Cardiac atrium fibroblast (primary cell): ENCODE measurements at places on chromosomes 13 and 19. TPM values are rescaled to one million over a fixed set of nuclear protein-coding genes. Genes with fewer than 3 reads are reported as not detected.

The FRY gene
- 1.5 and 6.1 TPM in 2 replicates for total RNA-seq

The ZNF865 gene
- total RNA-seq, result 2.9 and 5.8 TPM in 2 replicates

The KISS1R gene
- not detected in 2 replicates for total RNA-seq

The CSNK1G2 gene
- 50.4 and 68.5 TPM in 2 replicates for total RNA-seq

The TMEM238 gene
- not detected in 2 replicates for total RNA-seq

The ADGRE3 gene
- total RNA-seq, result not detected in 2 replicates

The PRTN3 gene
- 0.16 TPM in 1 of 2 replicates, not detected in the other for total RNA-seq

The KANK3 gene
- total RNA-seq, result 0.81 and 1.1 TPM in 2 replicates

The CGB8 gene
- total RNA-seq, result not detected in 2 replicates

The SIAH3 gene
- total RNA-seq, result not detected in 2 replicates

The TDRD12 gene
- 0.18 TPM in 1 of 2 replicates, not detected in the other for total RNA-seq

The ZNF490 gene
- 4.7 and 7.1 TPM in 2 replicates for total RNA-seq

The XRCC1 gene
- total RNA-seq, result 14.7 and 21.8 TPM in 2 replicates

The KLK15 gene
- total RNA-seq, result not detected in 2 replicates

The TBXA2R gene
- 1.3 and 4.2 TPM in 2 replicates for total RNA-seq

The SCEL gene
- not detected in 2 replicates for total RNA-seq

The LRRC25 gene
- total RNA-seq, result not detected in 2 replicates

The NCR1 gene
- total RNA-seq, result not detected in 2 replicates

The POLR1G gene
- total RNA-seq, result 5.0 and 8.1 TPM in 2 replicates

The SYNGR4 gene
- total RNA-seq, result not detected in 2 replicates

The ZNF177 gene
- total RNA-seq, result 1.1 and 1.8 TPM in 2 replicates

The USPL1 gene
- total RNA-seq, result 13.2 and 23.5 TPM in 2 replicates

The RBM26 gene
- total RNA-seq, result 15.2 and 17.8 TPM in 2 replicates

The RFPL4A gene
- total RNA-seq, result not detected in 2 replicates

The ZNF708 gene
- total RNA-seq, result 2.3 and 3.9 TPM in 2 replicates

The ZDHHC20 gene
- 50.5 and 71.9 TPM in 2 replicates for total RNA-seq

The ZNF560 gene
- total RNA-seq, result under 0.01 and 2.8 TPM in 2 replicates

The LRRC63 gene
- not detected in 2 replicates for total RNA-seq

The CEACAM8 gene
- not detected in 2 replicates for total RNA-seq

The ZNF540 gene
- total RNA-seq, result 0.16 and 0.18 TPM in 2 replicates

The ZNF787 gene
- 10.7 and 16.2 TPM in 2 replicates for total RNA-seq

The FUT6 gene
- total RNA-seq, result not detected in 2 replicates

The RPS5 gene
- total RNA-seq, result 2,709 and 3,064 TPM in 2 replicates

The CGB2 gene
- not detected in 2 replicates for total RNA-seq

The MUC16 gene
- not detected in 2 replicates for total RNA-seq

The DLEU7 gene
- total RNA-seq, result not detected in 2 replicates

The PLIN5 gene
- total RNA-seq, result 1.3 TPM in 2 replicates

The WASF3 gene
- 13.4 and 27.1 TPM in 2 replicates for total RNA-seq

The ZSCAN1 gene
- 0.54 TPM in 1 of 2 replicates, not detected in the other for total RNA-seq

The NKPD1 gene
- not detected in 2 replicates for total RNA-seq

The GAS6 gene
- 20.6 and 38.6 TPM in 2 replicates for total RNA-seq

The UNC13A gene
- 0.16 and 0.18 TPM in 2 replicates for total RNA-seq

The ANGPTL4 gene
- total RNA-seq, result 290 and 481 TPM in 2 replicates

The MCEMP1 gene
- not detected in 2 replicates for total RNA-seq

The ZNF583 gene
- 2.7 and 2.8 TPM in 2 replicates for total RNA-seq

The ZNF730 gene
- total RNA-seq, result 0.18 and 0.97 TPM in 2 replicates

The ISOC2 gene
- total RNA-seq, result 94.4 and 116 TPM in 2 replicates

The PROZ gene
- not detected in 2 replicates for total RNA-seq

The ZNF85 gene
- 2.3 and 5.2 TPM in 2 replicates for total RNA-seq

The SRRM5 gene
- total RNA-seq, result not detected in 2 replicates
